ENCODE measurements at places on chromosomes 4 and X.

DNA sequence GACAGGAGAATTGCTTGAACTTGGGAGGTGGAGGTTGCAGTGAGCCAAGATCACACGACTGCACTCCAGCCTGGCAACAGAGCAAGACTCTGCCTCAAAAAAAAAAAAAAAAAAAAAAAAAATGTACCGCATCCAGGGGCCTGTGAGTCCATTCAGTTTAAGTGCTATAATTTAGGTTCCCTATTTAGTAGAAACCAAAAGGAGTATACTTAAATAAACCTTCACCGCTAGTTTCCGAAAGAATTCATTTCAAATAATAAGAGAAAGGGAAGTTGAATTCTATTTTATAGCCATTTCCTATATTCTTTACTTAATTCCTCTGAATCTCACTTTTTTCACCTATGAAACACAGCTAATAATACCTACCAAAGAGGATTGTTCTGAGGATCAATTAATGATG lies 20.8 kb upstream of the LRBA start:
- no peak for DNase-seq

- no peak for DNase-seq
These were observed 29.3 kb upstream of the CFAP299 start for GRCh38 chr4:80306260-80306659.

- DNase-seq: no peak
These were observed 51.3 kb downstream of the GPRIN3 start for GRCh38 chr4:89256203-89256800.

DNA sequence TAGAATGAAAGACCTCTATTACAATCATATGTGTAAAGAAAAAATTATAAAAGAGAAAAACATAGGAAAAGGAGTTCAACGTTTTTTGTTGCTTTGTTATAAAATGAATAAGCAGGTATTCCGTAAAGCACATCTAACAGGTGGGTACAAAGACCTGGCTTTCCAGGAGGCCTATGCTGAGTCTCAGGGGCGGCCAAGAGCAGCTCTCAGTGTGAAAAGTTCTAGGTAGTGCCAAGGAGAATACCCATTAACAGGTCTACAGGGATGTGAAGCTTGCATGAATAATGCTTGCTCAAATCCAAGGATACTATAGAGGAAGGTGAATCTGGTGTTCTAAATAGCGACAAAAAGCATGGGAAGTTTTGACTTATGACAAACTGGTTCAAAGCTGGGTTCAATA lies 944.4 kb downstream of the PDHA2 start:
- no peak for DNase-seq

DNA sequence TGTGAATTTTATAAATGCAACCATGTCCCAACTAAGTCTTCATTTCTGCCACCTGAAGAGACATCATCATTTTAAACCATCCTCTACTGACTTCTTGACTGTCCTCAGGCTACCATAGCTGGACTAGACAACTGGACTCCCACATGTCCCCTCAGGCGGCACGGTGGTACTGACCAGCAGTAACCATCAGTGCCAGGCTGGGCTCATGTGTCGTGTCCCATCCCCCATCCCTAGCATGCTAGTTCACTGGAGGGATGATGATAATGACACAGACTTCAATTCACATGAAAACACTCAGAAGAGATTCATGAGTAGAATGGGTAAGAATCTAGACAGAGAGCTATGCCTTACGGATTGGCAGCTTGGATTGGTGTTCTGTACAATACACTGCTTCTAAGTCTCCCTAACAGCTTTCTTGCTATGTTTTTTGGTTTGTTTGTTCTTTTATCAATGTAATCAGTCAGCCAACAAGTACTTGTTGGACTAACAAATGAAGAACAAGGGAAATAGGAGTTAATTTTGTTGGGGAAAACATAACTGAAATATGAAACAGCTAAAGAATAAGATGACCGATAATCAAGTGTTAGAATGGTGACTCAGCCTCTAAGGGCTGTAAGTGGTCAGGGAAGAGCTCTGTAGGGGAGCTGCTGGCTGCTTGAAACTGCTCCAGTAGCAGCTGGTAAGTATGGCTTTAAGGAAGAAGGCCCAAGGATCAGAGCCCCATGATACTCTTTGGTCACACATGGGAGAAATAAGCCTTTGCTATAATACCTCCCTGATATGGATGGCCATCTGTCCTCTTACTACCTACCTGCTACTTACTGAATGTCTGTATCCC lies 10.3 kb downstream of the ZDHHC9 start:
- DNase-seq: no peak

- DNase-seq: no peak
These were observed 2.4 kb upstream of the BCOR start for GRCh38 chrX:40100141-40100536.

- DNase-seq: peak; percentile 0
These were observed 220.7 kb downstream of the HS6ST2 start for GRCh38 chrX:132737743-132738142.

- no peak for DNase-seq
These were observed 21.7 kb downstream of the TMEM184C start for GRCh38 chr4:147638942-147639341.

DNA sequence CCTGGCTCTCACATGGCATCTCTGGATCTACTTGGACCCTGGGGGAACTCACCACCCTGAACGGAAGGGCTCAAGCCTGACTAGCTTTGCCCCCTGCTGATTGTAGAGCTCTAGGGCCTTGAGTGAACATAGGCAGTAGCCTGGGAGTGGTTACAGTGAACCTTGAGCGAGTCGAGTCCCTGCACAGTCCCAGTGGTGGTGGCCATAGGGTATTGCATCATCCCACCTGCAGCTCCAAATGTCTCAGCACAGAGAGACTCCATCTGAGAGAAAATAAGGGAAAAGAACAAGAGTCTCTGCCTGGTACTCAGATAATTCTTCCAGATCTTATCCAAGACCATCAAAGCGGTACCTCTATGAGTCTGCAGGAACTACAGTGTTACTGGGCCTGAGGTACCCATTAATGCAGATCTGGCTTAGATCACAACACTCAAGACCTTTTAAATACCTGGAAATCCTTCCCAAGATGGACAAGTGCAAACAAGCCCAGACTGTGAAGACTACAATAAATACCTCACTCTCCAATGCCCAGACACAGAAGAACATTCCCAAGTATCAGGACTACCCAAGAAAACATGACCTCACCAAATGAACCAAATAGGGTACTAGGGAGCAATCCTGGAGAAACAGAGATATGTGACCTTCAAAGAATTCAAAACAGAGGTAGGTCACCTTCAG lies 167.5 kb upstream of the TET2 start:
- no peak for DNase-seq

DNA sequence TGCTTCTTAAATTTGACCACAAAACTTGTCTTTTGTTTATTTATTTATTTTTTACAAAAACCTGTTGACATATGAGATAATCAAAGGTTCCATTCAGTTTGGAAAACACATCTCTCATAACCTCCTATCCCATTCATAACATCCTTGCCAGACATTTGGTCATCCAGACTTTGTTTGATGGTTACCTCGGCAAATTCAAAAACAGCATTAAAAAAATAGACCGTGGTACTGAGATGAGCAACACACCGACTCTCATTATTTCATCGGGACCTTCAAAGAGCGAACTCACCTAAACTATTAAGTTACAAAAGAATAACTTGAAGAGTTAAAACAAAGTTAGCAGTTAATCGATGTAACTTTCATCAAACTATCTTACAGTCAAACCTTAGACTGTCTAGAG lies 85.8 kb upstream of the RPS6KA3 start:
- DNase-seq: no peak

GRCh38 chr4:38976308-38976707 lies 55.9 kb downstream of the TMEM156 start:
- no peak for DNase-seq

GRCh38 chr4:115424852-115425251 lies 311.4 kb upstream of the NDST4 start:
- no peak for DNase-seq

GRCh38 chr4:44931720-44932119 lies 205.4 kb upstream of the GNPDA2 start:
- DNase-seq: no peak

DNA sequence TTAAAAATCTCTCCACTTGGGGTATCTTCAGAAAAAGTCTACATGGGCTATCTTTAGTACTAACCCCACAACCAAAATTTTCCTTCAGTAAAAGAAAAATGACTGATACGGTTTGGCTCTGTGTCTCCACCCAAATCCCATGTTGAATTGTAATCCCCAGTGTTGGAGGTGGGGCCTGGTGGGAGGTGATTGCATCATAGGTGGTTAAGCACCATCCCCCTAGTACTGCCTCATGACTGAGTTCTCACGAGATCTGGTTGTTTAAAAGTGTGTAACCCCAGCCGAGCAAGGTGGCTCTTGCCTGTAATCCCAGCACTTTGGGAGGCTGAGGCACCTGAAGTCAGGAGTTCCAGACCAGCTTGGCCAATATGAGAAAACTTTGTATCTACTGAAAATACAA lies 66.8 kb downstream of the USP46 start:
- no peak for DNase-seq

- no peak for DNase-seq
These were observed 22.7 kb upstream of the ASB5 start for GRCh38 chr4:176291748-176292147.

DNA sequence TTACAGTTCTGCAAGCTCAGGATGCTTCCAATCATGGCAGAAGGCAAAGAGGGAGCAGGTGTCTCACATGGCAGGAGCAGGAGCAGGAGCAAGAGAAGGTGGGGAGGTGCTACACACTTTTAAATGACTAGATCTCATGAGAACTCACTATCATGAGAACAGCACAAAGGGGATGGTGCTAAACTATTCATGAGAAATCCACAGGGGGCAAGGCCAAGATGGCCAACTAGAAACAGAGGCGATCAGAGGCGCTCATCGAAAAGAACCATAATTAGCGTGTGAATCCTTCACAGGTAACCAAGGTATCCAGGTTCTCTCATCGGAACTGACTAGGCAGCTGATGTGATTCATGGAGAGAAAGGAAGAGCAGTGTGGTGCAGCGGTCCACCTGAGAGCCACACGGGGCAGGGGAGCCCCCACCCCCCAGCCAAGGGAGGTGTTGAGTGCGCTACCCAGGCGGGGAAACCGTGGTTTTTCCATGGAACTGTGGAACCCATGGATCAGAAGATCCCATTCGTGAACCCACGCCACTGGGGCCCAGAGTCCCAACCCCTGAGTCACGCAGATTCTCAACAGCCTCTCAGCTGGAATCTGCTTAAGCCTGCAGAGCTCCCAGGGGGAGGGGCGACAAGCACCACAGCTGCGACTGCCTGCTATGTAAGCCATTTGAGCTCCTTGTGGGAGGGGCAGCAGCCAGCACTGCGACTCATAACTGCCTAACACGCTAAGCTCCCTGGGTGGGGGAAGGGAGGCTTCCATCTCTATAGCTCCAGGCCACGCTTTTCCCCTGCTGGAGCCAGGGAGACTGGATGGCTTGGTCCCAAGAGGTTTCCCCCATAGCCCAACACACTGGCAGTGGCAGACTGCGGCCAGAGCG lies 46.7 kb downstream of the FGF16 start:
- no peak for DNase-seq

GRCh38 chr4:7335344-7336066 lies 99.2 kb downstream of the PSAPL1 start:
- peak; percentile 12 for DNase-seq

DNA sequence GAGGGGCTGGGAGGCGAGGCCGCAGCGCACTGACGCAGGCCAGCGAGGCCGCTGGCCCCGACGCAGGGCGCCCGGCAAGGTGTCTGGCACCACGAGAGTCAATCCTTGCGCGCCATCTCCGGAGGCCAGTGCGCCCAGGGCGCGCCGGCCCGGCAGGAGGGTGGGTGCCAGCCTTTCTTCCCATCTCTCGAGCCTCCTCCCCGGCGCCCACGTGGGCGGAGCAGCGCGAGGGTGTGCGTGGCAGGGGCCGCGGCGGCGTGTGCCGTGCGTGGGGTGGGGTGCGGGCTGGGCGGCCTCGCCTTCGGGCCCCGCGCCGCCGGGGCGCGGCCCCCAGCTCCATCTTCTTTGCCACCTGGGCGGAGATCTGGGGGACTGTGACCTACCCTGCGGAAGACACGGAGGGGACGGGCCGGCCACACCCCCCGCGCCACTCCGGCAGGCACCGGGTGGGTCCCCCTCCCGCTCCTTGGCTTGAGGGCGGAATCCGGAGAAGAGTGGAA lies 877 bp downstream of the JAKMIP1 start:
- no peak for DNase-seq

DNA sequence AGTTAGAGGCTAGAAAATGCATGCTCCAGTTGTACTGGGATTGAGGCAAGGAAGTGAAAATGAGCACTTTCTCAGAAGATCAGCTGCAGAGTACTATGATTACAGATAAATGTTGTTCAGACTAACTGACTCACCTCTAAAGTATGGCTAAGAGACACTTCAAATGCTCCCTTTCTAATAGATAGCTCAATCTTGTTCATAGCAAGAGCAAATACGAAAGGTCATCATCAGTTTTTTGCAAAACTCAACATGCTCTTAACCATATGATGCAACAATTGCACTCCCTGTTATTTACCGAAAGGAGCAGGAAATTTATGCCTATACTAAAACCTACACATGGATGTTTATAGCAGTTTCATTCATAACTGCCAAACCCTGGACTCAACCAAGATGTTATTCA lies 838.4 kb upstream of the INTU start:
- DNase-seq: no peak

DNA sequence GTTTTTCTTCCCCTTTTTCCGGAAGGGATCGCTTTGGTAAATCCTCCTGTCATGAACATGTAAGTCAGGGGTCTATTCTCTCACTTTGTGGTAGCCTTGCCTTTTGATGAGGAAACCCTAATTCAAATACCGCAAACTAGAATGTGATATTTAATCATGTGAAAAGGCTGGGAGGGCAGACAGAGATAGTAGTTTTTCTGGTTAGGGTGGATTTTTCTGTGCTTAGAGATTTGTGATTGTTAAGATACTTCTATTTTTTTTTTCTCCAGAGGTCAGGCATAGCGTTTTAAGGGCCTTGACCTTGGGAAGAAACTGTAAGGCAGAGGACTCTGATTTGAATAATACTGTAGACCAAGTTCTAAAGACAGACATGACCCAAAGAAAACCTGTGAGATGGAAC lies 41.8 kb upstream of the PACRGL start:
- DNase-seq: no peak

DNA sequence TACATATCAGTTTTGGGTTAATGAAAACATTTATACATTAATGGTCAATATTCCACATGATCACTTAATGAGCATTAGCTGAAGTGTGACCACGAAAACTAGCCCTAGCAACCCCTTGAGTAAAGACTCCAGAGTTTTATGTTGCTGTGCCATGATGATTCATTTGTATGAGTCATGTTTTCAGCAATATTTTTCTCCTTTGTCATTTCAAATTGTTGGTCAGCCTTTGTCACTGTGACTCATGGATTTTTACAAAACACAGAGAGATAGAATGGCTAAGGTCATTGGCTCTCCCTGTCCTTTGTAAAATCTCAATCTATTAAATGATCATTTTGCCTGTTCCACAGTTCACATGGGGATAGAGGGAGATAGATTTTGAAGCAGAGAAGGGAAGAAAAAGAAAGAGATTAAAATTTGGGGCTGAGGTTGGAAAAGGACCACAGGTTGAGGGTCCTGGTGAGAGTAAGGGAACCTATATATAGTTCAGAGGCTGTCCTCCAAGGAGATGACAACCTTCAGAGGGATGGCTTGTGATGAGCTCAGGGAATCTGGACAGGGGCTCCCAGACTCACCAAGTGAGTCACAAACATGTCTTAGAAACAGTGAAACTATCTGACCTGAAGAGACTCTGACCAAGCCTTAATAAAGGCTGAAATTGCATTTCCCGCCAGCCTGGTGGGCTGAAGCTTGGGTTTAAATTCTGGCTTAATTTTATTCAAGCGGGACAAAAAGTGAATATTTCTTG lies 25.6 kb downstream of the NR0B1 start:
- DNase-seq: no peak

GRCh38 chrX:154450312-154450711 lies 6.4 kb downstream of the FAM50A start:
- DNase-seq: no peak
